Globus pallidus (tissue), 1 donor: ENCODE measurements at places on chromosomes 7 and 10.

DNA sequence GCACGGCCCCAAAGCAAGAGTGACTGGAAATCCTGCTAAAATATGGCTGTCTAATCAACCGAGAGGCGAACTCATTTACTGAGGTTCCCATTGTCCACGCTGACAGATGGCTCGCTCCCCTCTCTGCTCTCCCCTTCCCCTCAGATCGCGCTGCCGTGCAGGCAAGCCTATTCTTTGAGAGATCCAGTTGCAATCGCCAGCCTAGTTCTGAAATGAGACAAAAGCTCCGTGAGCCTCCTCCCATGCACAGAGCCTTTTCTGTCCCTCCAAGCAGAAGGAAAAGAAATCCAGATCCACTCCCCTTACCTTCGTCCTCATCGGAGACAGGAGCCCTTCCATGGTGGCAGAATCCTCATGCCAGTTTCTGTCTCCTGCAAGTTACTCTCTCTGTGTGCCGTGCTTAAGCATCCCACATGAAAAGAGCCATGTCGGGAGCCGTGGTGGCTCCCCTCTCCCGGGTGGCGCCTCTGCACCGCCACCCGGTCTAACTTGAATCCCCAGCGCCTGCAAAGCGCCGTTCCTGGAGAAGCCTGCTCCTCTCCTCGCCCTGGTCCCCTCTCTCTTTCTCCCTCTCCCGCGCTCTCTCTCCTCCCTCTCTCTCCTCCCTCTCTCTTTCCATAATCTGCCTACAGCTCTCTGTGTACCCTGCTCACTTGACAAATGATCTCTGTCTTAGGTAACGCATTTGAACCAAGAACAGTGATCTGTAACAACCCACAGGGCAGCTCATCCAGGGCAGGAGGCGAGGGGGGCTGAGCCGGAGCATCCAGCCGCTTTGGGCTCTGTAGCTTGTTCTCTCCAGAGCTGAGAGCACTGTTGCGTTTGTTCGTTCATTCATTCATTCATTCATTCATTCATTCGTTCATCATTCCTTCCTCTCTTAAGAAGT lies 156.8 kb downstream of the FRMD4A start:
- peak; percentile 21 for DNase-seq

DNA sequence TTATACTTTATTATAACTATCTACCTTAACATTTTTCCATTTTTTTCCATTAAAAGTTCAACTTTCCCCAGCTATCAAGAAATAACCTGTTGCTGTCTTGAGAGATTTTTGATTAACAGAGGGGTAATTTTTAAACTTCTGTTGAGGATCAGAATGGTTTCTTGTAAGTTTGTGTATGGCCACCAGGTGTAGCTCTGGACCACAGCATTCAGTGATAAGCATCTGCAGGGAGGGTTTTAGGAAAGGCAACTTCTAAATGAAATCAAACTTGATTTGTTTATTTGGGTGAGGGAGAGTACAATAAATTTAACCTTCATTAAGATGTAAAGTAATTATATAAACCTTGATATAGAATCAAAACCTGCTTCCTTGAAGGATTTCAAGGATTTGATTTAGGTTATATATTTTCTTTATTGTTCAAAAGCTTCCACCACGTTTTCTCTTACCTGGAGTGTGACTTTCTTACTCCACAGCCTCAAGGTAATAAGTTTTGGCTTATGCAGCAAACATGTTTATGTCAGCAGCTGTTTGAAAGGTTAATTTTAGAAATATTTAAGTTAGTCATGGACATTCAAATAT lies 153.3 kb downstream of the STK31 start:
- no peak for DNase-seq

DNA sequence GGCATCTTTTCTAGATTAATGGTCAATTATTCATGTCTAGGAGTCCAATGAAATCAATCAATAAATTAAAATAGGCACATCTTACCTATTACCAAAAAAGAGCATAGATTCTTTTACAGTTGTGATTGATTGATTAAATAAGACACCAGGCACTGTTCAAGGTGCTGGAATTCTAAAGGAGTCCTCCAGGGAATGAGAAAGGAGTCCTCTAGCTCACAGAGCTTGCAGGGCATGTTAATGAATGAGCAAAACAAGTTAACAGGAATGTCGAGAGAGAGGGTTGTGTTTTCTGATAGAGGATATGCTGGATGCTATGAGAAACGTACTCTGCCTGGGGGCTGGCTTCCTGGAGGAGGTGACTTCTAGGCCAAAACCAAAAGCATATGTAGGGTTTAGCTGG lies 191.4 kb downstream of the BMPER start:
- DNase-seq, result no peak

DNA sequence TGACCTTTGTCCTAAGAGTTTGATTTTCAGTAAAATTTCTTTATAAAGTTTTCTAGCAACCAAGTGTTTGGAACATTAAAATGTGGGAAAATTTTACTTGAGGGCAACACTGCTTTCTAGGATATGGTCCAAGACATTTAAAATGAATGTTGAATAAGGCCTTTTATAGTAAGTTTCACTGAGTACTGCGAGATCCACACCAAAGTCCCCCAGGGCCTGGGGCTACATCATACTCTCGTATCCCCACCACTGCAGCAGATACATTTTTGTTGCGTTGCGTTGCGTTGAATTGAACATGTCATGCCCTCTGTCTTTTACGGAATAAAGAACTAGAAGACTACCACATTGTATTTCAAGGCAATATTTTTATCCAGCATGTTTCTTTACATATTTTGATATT lies 44.5 kb downstream of the PRTFDC1 start:
- DNase-seq, result no peak

GRCh38 chr7:140364819-140365218 lies 33.5 kb downstream of the SLC37A3 start:
- no peak for DNase-seq

GRCh38 chr7:138257459-138258196 lies 181.4 kb downstream of the AKR1D1 start:
- DNase-seq, result no peak

GRCh38 chr10:15370856-15371701 lies at the start of gene FAM171A1:
Gene FAM171A1, minus strand, starts transcription at chr10:15371289. Its CDS starts 237 bp downstream, at chr10:15371052.
- peak; percentile 73 for DNase-seq

GRCh38 chr7:51428217-51428887 lies 111.7 kb upstream of the COBL start:
- no peak for DNase-seq

GRCh38 chr10:4635883-4636282 lies 190.1 kb upstream of the AKR1E2 start:
- no peak for DNase-seq
